ENCODE measurements at places on chromosomes 1 and 21.

DNA sequence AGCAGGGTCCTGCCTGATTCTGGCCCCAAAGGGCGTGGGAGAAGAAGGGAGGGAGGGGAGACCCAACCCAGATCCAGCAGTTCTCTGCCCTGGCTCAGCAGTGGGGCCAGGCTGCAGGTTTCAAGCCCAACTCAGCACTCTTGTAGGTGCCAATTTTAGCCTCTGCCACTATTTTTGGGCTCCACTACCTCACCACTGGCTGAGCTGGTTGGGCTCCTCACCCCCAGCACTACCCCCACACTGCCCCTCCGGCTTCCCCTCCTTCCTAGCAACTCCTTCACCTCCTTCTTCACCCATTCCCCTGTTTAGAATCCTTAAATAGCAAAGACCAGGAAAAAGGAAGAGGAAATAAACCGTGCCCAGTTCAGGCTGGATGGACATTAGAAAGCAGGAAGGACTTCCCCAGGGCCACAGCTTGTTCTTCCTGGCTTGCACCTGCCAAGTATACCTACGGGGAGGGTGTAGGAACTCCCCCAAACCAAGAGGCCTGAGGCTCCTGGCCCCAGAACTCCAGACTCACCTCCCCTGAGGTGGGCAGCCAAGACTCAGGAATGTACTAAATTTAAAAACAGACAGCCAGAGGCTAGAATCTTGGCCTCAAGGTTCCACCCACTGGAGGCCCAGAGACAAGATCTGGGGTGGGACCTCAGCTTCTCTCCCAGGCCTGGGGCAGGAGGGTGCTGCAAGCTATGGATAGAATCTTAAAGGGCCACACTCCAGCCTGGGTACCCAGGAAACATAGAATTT, 1.4 kb upstream of the ARHGEF2 start:
- no peak for DNase-seq

DNA sequence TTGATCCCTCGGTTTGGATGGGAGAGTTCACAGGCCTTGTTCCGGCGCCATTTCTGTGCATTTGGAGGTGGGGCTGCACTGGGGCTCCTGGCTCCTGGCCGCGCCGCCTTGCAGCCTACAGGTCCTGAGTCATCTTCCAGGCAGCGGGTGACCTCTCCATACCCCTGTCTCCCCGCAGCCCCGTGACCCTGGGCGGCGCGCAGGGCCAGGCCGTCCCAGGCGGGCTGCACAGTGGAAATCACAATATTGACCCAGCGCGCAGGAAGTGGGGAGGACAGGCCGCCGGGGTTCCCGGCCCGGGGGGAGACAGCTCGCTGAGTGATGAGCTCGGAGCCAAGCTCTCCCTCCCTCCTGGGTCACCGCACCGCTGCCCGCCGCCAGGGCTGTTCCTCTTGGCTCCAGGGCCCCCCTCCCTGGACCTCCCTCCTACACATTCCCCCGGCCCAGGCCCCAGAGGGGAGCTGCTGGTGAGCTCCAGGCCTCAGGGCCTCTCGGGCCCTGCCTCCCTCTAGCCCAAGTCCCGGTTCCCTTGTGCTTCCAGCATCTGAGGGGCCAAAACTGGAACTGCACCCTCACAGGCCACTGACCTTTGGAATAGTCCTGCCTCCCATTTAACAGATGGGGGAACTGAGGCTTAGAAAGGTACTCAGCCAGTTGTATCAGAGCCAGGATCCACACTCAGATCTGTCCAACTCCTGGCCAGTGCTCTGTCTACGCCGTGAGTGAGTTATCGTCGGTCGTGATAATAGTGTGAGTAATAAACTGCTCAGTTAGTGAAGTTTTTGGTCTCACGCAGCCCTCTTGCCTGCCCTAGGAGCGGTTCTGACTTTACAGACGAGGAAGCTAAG, 142.9 kb upstream of the WNT4 start:
- DNase-seq = no peak

- no peak for DNase-seq
These were observed 327.9 kb upstream of the PROX1 start for GRCh38 chr1:213659580-213660547.

GRCh38 chr1:163824006-163824405, 502.3 kb downstream of the NUF2 start:
- no peak for DNase-seq

GRCh38 chr21:29295066-29295650, 3.6 kb upstream of the BACH1 start:
- DNase-seq = peak; percentile 30

- DNase-seq = no peak
These were observed 261.9 kb downstream of the VAV3 start for GRCh38 chr1:107702946-107703571.

GRCh38 chr1:26956321-26956720, 3.9 kb downstream of the KDF1 start:
- no peak for DNase-seq

DNA sequence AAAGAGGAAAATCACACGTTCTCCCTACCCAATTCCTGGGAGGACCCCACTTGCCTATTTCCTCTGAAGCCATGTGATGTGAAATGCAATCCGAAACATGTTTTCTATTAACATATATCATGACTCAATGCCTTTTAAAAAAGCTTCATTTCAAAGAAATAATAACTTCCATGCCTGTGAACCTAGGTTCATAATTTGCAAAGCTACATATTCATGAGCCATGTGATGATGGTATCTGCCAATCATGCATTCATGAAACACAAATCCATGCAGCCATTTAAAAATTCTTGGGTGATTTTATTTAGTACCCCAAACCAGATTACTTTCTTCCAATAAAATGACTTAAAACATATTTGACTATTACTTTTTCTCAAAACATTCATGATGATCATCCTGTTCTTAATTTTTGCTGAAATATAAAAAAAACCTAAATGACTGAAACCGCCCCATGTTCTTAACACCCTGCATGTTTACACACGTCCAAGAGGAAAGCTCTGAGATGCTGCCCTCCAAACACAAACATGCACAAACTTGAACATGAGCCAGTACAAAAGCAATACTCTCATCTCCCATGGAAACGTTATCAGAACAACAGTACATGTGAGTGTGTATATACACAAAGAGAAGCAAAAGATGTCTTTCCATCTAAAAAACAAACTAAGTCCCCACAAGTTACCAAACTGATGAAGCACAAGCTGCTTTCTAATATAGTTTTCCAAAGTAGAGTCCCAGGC, 140.1 kb downstream of the TGFBR3 start:
- no peak for DNase-seq

DNA sequence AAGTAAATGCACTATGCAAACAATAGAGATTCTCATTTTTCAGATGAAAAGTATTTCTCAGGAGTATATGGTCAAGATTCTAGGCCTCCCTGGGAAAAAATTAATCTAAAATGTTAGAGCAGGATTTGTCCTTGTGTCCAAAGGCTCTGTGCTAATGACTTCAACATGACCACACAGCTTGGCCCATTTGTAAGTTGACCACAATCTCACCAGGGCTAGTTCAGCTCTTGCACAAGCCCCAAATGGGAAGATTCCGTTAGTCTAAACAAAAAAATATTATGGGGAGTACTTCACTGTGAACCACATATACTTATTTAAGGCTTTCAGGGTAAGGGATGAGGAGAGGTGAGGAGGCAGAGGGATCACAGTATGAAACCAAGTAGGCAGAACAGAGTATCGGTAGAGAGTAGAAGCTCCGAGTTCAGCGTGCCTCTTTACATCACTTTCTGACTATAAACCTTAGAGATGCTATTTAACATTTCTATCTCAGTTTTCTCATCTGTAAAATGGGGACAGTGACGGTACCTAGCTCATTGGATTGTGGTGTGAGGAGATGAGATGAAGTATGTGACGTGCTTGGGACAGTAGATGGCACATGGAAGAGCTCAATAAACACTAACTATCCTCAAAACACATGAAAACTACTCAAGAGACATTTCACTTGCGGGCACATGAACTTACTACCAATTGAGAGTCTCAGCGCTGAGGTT, 37.8 kb upstream of the CTTNBP2NL start:
- DNase-seq = no peak

DNA sequence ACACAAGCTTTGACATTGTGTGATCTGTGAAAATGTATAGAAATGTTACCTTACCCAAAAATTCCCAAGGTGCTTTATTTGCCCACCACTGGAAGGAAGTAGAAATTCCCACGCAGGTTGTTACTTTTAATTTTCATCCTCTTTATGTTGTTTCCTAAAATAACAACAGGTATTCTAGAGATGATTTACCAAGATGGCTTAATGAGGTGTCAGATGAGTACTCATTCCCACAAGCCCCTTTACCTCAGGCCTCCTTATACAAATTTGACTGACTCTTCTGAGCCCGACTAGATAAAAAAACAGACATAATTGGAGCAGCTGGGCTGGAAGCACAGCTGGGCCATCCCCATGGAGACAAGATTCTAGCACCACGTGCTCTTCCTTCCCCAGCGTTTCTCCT, 114.6 kb downstream of the LIPI start:
- no peak for DNase-seq

- no peak for DNase-seq
These were observed 1.6 kb downstream of the PIGR start for GRCh38 chr1:206944703-206945102.

GRCh38 chr1:181142096-181142958, 53.8 kb downstream of the IER5 start:
- DNase-seq = peak; percentile 82

DNA sequence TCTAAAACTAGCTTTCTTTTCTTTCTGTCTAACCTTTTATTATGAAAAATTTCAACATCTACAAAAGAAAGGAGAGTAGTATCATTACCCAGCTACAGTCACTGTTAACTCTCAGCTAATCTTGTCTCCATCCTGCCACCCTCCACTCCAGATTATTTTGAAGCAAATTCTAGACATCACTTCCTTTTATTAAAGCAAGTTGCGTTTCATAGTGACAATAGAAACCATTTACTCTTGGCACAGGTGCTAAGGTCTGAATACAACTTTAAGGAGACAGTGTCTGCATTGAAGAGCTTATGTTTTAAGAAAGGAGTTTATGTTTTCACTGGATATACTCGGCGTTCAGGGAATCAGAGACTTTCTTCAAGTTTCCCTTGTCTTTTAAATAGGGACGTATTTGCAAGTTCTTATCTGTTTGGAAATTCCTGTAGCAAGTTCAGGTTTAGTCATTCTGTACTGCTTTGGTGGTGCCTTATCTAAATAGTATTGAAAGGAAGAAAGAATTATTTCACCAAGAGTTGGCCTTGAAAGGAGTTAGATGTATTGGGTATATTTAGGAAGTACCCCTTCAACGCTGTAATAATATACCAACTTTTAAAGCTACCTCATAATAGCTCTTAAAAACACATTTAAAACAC, 42.7 kb downstream of the ITSN1 start:
- no peak for DNase-seq

DNA sequence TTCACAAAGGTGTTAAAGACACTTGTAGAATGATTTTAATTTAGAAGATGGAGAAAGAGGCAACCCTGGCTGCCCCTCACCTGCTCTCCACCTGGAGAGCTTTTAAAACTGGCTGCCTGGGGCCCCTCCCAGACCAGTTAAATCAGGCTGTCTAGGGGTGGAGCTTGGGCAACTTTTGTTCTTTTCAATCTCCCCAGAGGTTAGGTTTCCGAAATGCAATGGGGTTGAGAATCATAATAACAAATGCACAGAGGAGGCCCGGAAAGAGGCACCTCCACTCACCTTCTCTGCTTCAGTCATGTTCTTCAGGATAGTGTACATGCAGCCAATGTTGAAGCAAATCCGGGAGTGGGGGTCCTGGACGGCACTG, 400 bp downstream of the NCF2 start:
- DNase-seq = no peak

- DNase-seq = no peak
These were observed 365.8 kb downstream of the VAV3 start for GRCh38 chr1:107599220-107599619.

GRCh38 chr1:220335668-220336067, 63.4 kb upstream of the RAB3GAP2 start:
- no peak for DNase-seq

- no peak for DNase-seq
These were observed 102.0 kb downstream of the DIRAS3 start for GRCh38 chr1:67948151-67949080.

DNA sequence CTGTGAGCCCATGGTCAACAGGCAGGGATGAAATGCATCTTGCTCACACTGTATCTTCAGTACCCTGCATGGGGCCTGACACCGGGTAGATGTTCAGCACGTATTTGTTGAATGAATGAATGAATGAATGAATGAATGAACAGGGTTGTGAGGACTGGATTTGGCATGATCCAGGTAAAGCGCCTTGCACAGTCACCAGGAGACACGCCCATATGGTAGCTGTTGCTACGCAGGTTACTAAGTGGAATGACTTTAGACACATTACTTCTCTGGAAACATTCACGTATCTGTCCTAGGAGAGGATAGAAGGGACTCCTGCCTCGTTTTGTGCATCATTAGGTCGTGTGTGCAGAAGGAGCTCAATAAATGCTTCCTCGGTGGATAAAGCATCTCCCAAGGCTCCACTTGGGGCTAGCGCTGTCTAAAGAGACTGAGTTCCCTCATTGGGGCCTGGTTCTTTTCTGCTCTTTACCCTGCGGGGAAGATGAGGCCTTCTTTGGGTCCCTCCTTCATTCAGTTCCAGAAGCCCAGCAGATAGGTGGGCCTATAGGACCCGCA, 54.2 kb downstream of the NDUFS5 start:
- no peak for DNase-seq

- no peak for DNase-seq
These were observed 58.7 kb downstream of the KIAA0040 start for GRCh38 chr1:175133673-175134435.

DNA sequence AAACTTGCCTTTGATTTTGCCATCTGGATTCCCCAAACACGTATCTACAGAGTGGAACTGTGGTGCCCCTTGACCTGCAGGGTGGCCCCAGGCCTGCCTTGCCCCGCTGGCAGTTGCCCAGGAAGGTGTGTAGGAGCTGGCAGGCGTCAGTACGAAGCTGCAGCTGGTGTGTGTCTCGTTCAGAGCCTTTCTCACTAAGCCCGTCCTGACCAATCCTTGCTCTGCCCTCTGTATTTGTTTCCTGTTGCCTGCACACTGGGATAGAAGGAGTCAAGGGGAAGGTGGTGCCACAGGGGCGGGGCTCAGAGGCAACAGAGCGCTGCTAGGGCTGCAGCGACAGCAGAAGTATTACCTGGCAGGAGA, 5.2 kb upstream of the VSIG8 start:
- DNase-seq = no peak

DNA sequence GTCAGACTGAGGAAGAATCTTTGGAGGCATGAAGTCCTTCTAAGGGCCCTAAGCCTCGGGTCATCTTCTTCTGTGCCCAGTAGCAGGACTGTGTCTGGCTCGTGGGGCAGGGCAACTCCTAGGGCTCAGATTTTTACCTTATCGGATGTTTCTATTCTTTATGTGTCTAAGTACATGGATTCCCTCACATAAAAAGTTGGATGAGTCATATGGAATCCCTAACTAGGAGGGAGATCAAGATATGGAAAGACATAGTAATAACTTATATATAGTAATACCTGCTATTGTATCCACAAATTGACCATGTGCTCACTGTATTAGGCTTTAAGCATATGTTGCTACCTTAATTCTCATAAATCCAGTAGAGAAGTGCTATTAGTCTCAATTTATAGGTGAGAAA, 364.5 kb upstream of the CAMK1G start:
- no peak for DNase-seq

GRCh38 chr1:87274851-87275250, 53.8 kb upstream of the LMO4 start:
- no peak for DNase-seq

GRCh38 chr1:52059321-52059720, 3.2 kb downstream of the BTF3L4 start:
- DNase-seq = no peak
